HL-60 (cell line): ENCODE measurements at places on chromosomes 13 and 19.
A peak's percentile ranks its signal among the peaks of the same experiment; 100 is the strongest.

GRCh38 chr19:39352381-39353255, 10.4 kb downstream of the SAMD4B start:
- DNase-seq: no peak

DNA sequence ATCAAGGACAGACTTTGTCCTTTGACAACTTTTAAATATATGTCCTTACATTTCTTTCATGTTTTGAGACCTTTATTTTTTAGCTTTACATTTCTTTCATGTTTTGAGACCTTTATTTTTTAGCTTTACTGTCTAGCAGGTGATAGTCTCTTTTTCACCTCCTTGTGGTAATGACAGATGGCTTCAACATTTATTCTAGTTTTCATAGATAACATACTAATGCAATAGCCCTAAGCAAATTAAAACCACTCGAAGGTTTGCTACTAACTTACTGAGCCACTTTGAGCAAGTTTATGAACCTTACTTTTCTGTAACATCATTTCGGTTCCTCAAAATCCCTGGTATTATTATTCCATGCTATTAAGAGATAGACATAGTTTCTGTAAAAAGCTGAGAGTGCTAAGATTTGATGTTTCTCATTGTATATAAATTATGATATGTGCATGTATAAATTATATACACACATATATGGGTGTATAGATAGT, 4.5 kb downstream of the DACH1 start:
- DNase-seq: no peak

- no peak for DNase-seq
Observed at GRCh38 chr19:30551271-30551670, 179.1 kb downstream of the ZNF536 start.

GRCh38 chr19:14405380-14405757, 13.8 kb downstream of the DDX39A start:
- no peak for DNase-seq

DNA sequence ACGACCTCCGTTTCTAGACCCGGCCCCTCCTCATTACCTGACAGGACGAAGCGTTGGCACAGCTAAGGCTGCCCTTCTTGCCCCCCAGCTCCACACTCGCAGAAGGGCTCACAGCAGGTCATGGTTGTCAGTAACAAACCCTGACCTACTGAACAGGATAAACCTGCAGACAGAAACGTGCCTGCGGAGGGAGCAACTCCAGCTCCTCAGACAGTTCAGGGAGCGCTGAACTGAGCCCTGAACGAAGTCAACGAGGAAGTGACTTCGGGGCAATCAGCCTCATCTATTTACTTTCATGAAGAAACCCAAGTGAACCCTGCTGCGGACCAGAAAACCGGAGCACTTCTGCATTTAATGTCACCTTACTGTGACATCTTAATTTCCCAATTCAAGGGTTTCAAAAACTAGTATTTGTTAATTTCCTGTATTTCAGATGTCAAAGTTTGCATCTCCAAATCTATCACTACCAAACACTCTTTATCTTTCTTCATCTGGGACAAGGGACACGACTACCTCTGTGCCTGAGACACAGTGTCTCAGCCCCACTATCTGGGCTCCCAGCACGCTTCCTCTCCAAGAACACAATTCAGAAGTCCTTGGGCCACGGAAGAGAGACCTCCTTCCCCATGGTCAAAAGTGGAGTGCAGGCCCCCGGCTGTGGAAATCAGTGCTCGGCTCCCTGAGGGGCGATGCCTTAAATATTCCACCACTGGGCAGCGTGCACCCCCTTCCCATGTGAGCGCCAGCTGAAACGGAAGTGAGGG, 40.2 kb downstream of the CARS2 start:
- DNase-seq: peak; percentile 96

- no peak for DNase-seq
Observed at GRCh38 chr13:44351505-44351854, 22.1 kb upstream of the SERP2 start.

- no peak for DNase-seq
Observed at GRCh38 chr13:113046883-113047244, 58.7 kb upstream of the F7 start.

- no peak for DNase-seq
Observed at GRCh38 chr19:28578786-28579505, 634.0 kb downstream of the UQCRFS1 start.

DNA sequence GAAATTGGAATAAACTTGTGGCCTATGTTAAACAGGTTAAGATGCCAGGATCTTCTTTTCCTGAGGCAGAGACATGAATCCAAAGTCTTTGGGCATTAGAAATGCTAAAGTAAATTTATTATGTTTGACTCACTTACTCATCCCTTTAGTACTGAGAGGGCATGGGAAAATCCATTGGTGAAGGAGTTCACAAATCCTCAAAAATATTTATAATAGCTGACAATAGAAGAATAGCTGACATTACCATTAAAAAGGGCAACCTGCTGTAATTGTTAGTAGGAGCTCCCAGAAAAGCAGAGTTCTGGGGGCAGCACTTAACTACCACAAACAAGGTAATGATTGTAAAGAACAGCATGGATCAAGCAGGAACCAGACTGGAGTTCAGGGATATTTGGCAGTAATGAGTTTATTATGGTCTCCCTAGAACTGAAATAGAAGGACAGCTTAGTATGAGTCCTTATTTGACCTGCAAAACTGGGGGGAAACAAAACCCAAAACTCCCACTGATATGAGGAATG, 285.8 kb upstream of the KLHL1 start:
- no peak for DNase-seq

DNA sequence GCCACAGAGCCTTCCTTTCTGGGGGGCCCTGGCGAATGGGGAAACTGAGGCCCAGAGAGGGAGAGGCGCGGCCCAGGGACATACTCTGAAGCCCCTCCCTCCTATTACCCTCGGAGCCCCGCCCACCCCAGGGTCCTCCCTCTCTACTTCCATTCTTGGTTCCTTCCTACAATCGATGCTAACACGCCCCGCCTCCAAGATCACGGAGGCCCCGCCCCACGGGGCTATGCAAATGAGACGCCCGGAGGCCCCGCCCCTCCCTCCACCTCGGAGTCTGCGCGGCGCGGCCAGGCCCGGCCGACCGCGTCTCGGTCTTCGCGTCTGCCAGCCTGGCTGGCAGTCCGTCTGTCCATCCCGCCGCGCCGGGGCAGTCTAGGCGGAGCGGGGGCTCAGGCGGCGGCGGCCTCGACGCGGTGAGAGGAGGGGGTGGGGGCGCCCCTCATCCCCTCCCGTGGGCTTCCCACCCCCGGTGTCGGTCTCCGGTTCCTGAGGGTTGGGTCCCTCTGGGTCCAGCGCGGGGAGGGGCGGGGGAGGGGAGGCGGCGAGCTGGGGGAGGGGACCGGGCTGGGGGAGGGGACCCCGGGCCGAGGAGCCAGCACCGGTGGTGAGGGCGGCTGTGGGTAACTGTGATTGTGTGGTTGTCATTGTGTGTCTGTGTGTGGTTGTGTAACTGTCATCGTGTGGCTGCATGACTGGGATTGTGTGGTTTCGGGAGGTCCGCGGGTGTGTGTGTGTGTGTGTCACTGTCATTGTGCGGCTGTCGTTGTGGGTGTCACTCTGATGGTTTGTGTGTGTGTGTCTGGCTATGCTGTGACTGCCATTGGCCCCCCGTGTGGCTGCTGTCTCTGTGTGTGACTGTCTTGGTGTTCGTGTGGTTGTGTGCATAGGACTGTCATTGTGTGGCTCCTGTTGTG, at the start of gene PLPPR2:
Gene PLPPR2 (plus strand): TSS at position 273 of the 914 bp plus-strand sequence. CDS start 2,242 bp downstream, outside the sequence.
- peak; percentile 92 for DNase-seq

GRCh38 chr13:106095919-106096318, 439.5 kb downstream of the EFNB2 start:
- no peak for DNase-seq

DNA sequence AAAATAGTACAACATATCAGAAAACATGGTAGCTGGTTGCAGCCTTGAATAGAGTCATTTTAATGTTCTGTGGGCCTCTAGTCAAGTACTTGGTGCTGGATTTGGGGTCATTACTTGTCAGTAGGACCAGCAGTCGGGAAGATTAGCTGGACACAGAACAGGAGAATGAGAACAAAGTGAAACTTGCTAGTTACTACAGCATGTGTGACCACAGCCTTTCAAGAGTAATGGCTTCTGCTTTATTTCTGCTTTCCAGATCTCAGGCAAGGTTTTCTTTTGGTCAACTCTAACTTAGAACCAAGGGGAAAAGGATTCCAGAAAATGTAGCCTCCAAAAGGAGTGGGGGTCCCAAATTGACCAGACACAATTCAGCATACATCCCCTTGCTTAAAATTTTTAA, 17.1 kb upstream of the VWA8 start:
- no peak for DNase-seq

GRCh38 chr13:66528944-66529576, 701.1 kb downstream of the PCDH9 start:
- no peak for DNase-seq

DNA sequence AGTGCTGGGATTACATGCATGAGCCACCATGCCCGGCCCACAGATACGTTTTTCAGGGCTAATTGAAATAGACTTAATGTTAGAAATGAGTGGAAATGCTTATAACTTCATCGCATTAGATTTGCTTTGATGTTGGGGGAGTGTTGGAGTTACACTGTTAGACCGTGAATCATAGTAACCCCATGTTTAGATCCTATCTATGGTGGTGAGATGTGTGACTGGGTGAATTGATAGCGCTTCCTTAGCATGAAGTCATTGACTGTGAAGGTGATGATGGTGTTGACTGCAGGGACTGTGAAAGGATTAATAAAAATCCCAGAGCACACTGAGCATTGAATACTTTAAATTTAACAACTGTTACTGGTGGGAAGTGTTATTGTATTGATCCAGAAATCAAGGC, 1.7 kb downstream of the ZNF264 start:
- DNase-seq: no peak

DNA sequence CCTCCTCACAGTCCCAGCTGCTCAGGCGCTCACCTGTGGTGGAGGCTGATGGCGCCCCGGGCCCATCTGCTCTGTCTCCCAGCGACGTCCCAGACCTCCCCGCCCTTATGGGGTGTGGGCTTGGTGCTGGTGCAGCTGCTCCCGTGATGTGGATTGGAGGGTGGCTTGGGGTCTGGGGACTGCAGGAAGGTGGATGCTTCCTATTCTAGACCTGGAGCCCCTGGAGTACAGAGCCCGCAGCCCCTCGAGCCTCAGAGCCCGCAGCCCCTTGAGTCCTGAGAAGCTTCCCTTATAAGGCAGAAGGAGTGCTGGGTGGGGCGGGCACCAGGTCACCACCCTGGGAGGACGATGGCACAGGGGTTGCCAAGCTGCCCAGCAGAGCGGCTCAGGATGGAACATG, 31.6 kb downstream of the DOT1L start:
- no peak for DNase-seq

DNA sequence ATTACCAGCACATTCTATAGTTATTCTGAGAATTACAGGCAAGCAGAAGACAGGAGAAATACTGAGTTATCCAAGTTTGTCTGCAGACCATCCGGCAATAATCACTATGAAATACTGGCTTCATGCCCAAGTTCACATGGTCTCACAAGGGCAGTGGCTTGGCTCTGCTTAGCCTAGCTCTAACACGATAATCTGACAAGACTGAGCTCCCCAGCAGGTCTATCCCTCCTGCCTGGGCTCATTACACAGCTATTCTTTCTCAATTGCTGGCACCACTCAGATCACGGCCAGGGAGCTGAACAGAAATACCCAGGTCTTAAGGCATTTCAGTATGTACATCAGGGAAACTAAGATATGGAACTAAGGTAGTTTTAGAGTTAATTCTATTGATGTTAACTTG, 361.6 kb upstream of the PCDH20 start:
- no peak for DNase-seq

- no peak for DNase-seq
Observed at GRCh38 chr19:6828306-6828697, 55.8 kb downstream of the VAV1 start.

DNA sequence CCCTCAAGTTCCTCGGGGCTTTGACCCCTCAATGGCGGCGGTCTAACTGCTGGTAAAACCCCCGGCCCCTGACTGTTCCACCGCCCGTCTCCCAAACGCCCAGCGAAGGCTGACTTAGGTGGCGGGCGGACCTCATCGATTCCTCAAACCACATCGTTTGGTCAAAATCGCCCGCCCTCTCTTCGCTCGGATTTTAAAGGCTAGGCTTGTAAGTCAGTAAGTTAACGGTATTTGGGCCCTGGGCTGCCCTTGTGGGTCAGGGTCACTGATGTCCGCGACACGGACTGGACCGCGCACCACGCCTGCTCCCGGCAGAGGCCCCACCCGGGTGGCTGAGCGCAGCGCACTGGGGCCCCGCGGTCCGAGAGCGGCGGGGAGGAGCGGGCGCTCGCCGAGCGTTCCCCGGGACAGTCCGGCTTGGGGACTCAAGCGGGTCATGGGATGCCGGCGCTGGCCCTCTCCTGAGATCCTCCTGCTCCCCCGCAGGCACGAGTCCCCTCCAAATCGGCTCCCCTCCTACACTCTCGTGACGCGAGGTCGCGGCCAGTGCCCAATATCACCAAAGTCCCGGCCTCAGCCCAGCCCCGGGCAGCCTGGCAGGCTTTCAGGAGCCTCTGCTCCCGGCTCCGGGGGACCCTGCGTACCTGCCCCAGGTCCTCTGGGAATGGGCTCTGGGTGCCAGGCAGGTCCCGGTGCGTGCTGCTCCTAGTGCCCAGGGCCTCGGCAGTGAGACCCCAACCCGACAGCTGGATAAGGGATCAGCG, 1.0 kb downstream of the FLT1 start:
- no peak for DNase-seq

DNA sequence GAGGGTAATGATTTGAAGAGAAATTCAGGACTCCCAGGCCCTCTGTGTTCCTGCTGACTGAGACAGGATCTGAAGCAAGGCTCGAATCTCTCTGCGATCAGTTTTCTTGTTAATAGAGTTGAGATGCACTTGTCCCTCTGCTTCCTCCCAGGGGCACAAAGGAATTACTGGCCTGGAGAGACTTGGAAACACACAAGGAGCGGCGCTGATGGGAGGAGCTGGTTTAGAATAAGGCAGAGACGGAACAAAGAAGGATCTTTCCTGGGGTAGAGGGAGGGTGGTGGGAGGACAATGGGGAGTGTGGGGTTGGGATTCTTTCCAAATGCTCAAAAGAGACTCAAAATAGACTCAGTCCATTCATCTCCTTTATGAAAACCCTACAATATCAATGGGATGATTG, 719.1 kb downstream of the UQCRFS1 start:
- DNase-seq: no peak

- DNase-seq: peak; percentile 98
Observed at GRCh38 chr13:114043421-114044053, 69.7 kb upstream of the C13orf46 start.

- no peak for DNase-seq
Observed at GRCh38 chr13:95723438-95723837, 46.5 kb downstream of the DNAJC3 start.

DNA sequence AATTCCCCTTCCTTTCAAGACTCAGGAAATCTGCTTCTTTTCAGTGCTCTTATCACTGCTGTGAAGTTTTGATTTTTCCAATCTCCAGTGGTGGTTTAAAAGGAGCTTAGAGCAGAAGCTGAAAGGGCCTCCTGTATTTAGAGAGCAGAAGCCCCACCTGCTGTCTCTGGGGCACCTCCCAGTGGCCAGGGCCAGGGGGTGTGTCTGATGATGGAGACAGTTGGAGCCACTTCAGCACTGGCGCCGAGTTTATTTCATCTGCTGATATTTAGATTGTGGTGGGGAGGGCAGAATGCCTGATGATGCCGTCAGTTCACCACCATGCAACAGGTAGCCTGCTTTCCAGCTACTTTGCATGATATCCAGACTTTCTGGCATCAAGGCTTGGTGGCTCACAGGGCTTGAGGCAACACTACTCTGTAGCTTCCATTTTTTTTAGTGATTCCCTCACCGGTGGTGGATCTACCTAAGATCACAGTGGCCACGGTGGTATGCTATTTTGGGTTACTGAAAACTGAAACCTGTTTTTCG, 371.9 kb downstream of the KCNRG start:
- DNase-seq: peak; percentile 32
